ENCODE measurements at places on chromosomes 3 and 15.

DNA sequence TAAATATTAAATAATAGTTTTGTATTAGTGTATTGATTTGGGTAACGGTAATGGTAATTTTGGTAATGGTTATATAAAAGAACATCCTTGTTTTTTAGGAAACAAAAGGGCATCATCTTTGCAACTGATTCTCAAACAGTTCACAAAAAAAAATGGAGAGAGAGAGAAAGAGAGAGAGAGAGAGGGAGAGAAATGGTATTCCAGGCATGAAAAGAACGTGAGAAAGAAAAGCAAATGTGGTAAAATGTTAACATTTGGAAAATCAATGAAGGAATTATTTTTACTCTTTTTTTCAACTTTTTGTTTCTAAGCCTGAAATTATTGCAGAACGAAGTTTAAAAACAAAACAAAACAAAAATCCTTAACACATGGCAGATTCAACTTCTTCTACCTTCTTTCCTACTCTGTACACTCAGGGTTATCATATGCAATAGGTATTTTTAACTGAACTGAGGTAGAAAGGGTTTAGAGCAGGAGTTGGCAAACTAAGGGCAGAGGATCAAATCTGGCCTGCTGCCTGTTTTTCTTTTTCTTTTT lies 2.2 kb upstream of the GLB1 start:
- no peak for DNase-seq

- DNase-seq = no peak
Measured at GRCh38 chr15:69631978-69632377, 179.4 kb downstream of the RPLP1 start.

DNA sequence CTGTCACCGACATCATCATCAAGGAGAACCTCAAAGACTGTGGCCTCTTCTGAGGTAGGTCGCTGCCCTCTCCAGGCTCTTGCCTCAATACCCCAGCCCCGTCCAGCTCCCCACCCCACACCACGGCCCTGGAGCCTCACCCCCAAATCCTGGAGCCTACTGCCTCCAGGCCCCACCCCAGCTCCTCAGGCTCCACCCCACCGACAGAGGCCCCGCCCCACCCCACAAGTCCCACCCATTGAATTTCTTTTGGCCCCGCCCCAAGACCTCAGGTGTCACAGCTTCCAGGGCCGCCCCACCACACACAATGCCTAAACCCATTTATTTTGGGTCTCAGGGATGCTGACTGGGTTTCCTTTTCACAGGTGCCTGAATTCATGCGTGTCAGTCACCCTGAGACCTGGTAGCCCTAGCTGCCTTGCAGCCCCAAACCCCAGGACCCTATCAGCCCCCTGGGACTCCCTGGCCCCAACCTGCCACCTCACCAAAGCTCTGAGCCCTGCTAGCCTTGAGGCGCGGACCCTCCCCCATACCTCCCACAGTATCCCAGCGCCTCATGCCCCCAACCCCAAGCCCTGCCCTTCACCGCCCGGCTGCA lies 3.6 kb downstream of the GNAT1 start:
- DNase-seq = no peak

GRCh38 chr3:37255990-37256308 lies 81.6 kb upstream of the LRRFIP2 start:
- DNase-seq = no peak

DNA sequence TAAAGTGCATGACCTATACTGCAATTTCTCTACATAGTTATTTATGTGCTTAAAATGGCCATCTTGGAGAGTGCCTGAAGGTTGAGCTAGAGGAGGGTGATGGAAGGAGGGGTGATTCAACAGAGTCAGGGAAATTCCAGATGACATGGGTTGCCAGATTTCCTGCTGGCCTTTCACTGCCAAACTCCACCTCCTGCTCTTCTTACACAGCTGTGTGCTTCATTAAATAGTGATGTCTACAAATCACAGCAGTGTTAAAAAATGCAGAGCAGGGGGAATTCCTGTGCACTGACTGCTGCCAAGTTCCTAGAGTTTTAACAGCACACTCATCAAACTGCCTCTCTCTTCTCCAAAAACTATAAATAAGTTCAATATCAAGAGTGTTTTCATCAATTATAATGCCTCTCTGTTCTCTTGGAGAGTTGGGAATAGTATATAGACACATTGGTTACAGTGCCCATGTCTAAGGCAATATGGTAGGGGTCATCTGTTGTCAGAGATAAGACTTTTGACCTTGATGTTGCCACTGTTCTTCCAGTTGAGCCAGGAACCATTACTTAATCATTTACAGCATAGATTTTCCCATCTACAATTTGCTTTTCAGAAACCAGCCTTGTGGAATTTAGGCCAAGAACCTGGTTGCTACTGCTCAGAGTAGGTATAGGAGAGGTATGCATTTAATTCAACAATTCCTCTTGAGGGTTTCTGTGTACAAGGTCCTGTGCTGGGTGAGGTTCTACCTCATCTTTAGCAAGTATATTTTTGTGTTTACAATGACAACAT lies 79.6 kb downstream of the TP63 start:
- DNase-seq = no peak

GRCh38 chr3:55540579-55540978 lies 53.5 kb upstream of the WNT5A start:
- no peak for DNase-seq

DNA sequence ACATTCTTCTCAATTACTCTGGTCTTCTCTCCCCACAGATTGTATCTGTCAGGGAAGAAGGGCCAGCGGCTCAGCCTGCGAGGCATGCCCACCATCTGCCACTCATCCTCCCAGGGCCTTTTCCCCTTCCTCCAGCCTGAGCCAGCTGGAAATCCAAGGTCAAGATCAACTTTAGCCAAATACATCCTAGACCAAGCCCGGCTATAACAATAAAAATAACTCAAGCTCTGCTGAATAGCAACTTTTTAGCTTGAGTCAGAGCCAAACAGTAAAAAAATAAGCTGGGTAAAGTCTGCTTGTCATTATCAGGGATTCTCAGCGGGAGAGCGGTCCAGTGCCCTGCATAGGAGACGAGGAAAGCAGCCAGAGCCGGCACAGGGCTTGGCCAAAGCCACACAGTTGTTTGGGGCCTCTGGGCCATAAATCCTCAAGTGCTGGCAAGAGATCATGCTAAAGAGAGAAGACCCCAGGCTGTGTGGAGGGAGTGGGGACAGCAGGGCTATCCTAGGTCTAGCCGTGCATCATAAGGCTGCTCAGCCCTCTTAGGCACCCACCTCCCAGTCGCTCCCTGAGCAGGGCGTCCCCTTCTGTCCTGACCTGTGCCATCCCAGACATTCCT lies 76.2 kb upstream of the HERC1 start:
- no peak for DNase-seq

DNA sequence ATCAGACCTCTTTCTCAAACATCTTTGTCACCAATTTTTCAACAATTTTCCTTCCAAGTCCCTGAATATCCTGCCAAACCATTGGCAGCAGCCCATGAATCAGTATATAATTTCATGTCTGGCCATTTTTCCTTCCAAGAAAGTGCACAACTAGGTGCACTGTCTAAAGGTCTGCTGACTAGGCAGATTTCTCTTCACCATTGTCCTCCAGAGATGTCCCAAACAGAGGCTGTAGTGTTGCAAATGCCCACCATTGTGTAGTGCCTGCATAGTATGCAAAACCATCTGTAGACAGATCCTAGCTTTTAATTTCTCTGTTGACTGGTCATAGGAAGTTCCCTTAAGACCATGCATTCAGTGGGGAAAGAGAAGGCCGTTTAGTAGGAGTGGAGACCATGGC lies 25.0 kb upstream of the GOLGA6L2 start:
- DNase-seq = no peak

- DNase-seq = no peak
Measured at GRCh38 chr3:107235928-107236315, 141.3 kb upstream of the CCDC54 start.

GRCh38 chr15:40807888-40808461 lies 702 bp upstream of the DNAJC17 start:
- DNase-seq = no peak

- no peak for DNase-seq
Measured at GRCh38 chr3:186540835-186541226, 3.3 kb downstream of the CRYGS start.

DNA sequence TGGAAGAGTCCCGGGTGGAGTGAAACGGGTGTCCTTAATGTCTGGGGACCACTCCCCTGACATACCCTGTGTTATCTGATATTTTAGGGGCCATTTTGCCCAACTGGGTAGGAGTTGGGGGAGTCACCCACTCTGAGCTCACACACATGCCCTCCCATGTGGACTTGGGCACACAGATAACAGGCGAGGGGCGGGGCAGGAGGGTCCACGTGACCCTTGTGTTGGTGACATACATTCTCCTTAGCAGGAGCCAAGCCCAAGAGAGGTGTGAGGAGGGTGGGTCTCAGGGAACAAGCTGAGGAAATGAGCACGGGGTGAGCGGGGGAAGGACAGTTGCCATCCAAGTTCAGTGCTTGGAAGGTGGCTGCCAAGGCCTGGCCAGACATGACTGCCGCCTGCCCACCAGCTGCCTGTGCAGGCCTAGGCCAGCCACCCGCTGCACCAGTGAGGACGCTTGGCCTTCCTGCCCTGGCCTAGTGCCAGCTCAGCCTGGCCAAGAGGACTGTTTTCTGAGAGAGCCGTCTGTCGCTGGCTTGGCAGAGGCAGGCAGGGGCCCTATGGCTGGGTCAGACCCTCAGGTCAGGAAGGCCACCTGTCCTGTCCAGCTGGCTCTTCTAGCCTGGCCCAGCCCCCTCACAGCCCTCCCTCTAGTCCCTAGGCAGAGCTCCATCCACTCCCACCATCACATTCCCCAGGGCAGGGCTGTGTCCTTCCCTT lies 31.3 kb upstream of the TMEM115 start:
- DNase-seq = peak; percentile 24

DNA sequence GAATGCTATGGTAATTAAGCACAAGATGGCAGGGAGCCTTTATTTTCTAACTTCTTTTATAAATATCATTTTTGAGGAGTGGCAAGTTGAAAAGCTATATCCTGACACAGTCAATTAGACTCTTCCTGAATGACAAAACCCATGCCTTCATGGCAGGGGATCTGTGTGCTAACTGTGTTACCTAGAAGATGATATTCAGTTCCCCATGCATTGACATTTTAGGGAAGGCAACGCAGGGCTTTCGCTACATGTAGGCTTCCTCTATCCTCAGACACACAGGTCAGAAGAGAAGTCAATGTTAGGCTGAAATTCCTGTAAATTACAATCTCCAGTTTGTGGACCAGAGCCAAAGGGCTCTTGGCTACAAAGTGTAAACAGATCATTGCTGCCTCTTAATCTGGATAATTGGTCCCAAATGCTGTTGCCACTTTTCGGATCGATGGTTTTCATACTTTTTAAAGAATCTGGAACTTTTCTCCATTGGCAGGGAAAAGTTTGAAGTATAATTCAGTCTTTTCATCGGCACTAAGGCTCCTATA lies 22.6 kb upstream of the NR2F2 start:
- DNase-seq = no peak

- DNase-seq = no peak
Measured at GRCh38 chr15:75688831-75689230, 23.8 kb downstream of the CSPG4 start.

GRCh38 chr3:38136393-38136776 lies 542 bp downstream of the ACAA1 start:
- DNase-seq = no peak

- DNase-seq = no peak
Measured at GRCh38 chr3:150242220-150242936, 165.7 kb upstream of the TSC22D2 start.

- DNase-seq = no peak
Measured at GRCh38 chr3:136836511-136837156, 17.7 kb downstream of the SLC35G2 start.

- DNase-seq = no peak
Measured at GRCh38 chr15:76963596-76963995, 31.3 kb upstream of the PSTPIP1 start.

GRCh38 chr15:80550908-80551260 lies 144.2 kb upstream of the ABHD17C start:
- no peak for DNase-seq

- no peak for DNase-seq
Measured at GRCh38 chr15:58631319-58631718, 118.2 kb downstream of the ADAM10 start.

DNA sequence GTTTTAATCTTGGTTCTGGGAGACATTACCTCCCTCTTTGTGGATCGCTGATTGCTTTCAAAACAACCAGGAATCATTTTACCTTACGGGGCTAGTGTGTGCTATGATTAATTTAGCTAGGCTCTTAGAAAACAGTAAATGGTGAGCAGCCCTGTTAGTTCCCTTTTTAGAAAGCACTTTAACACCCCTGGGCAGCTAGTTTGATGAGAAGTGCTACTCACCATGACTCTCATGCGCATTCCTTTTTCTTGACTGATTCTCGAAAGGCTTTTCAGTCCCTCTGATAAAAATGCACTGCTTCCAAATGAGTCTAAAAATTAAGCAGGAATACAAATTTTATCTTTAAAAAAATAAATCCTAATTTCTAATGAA lies 75.3 kb upstream of the LEKR1 start:
- DNase-seq = no peak

DNA sequence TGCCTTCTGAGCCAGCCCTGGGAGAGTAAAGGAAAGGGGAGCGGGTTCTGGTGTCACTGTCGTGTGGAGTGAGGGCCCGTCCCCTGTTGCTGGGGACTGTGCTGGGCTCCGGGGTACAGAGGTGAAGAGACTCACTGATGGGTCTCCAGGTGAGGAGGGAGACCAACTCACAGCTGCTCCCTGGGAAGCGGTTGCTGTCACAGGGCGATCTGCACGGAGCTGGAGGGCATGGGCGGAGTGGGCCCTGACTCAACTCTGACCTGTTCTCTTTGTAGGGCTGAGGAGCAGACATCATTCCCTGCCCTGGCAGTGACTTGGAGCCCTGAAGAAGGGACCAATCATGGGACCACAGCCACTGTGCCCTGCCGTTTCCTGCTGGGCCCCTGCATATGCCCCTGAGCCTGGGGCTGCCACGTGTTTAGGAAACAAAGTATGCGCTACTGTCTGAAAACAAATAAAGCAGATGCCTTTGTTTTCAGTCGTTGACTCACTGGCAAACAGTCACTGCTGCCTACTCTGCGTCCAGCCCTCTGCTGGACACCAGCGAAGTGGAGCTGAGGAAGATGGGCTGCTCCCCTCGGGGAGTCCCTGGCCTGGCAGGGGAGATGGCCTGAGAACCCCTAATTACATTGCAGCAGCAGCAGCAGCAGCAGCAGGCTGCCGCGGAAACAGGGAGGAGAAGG lies 22.9 kb upstream of the PLXNA1 start:
- no peak for DNase-seq

GRCh38 chr15:44636976-44637375 lies 26.5 kb downstream of the SPG11 start:
- no peak for DNase-seq

Measured in hypothalamus (tissue), 51 donors.